CD4-positive, alpha-beta memory T cell (primary cell): ENCODE measurements at places on chromosomes 16 and 17. TPM values are rescaled to one million over a fixed set of nuclear protein-coding genes. Genes with fewer than 3 reads are reported as not detected.

- H3K27ac ChIP-seq: no peak overlapping the region
- DNase-seq: no peak
- H3K4me3 ChIP-seq: no peak overlapping the region
Measured at GRCh38 chr16:49763826-49764225, 92.1 kb downstream of the ZNF423 start.

CD300H gene
- total RNA-seq: not detected

CCL14 gene
- not detected for total RNA-seq

GRCh38 chr16:1068451-1068850 lies 4.1 kb upstream of the SSTR5 start:
- no peak overlapping the region for H3K27ac ChIP-seq
- H3K36me3 ChIP-seq: no peaks in the 10 kb centered on the region
- no peaks in the 10 kb centered on the region for H3K27me3 ChIP-seq
- H3K4me1 ChIP-seq: no peaks in the 10 kb centered on the region

DNA sequence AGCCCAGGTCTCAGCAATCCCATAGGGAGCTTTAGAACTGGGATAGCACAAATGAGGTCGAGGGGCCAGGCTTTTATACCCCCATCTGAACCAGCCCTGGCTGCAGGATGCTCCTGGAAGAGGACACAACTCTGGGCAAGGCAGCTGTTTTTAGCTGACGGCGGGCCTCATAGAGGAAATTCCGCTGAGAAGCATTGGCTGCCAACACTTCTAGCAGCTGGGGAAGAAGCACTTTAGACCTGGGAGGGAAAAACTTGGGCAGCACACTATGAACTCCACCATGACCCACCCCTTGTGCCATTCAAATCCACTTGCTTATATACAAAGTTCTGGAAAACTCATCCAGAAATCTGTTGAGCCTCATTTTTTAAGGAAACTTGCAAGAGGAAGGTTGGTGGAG lies 5.0 kb downstream of the CCL11 start:
- no peak overlapping the region for H3K4me3 ChIP-seq
- H3K36me3 ChIP-seq: no peaks in the 10 kb centered on the region
- no peaks in the 10 kb centered on the region for H3K4me1 ChIP-seq
- no peaks in the 10 kb centered on the region for H3K27me3 ChIP-seq

- no peak overlapping the region for H3K4me3 ChIP-seq
- H3K4me1 ChIP-seq: no peaks in the 10 kb centered on the region
- no peak for DNase-seq
- H3K27ac ChIP-seq: no peak overlapping the region
- no peaks in the 10 kb centered on the region for H3K36me3 ChIP-seq
Measured at GRCh38 chr16:20952139-20952920, 51.8 kb downstream of the LYRM1 start.

DNA sequence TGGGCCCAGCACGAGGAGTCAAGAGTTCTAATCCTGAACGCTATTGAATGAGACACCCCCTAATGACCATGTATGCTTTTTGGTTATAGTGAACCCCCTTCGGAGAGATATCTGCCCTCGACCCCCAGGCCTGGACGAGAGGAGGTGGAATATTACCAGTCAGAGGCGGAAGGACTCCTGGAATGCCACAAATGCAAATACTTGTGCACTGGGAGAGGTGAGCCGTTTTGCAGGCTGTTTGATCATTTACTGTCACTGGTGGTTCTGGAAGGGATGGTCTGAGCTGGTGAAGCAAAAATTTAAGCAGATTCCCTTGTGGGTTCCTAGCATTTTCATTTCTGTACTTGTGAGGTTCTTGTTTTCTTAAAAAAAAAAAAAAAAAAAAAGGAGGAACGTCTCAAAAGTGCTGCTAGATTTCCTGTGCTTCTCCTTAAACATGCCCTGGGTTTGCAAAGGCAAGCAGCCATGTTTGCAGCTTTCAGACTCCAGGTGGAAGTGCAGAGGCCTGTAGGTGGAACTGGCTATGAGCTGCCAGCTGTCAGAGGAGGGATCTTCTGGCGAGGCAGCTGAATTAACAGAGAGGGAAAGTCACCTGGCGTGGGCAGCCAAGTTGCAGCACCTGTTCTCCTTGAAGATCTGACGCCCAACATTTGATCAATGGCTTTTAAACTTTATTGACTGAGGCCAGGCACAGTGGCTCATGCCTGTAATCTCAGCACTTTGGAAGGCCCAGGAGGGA lies 3.5 kb downstream of the MARVELD3 start:
- H3K4me3 ChIP-seq: no peak overlapping the region
- no peak overlapping the region for H3K27ac ChIP-seq
- peaks cover 9% of the 10 kb centered on the region for H3K4me1 ChIP-seq
- no peaks in the 10 kb centered on the region for H3K36me3 ChIP-seq
